ENCODE measurements at places on chromosomes 1 and 21.

- ATAC-seq = peak; percentile 67
These were observed 86.8 kb downstream of the ADGRL2 start for GRCh38 chr1:81887421-81888144.

DNA sequence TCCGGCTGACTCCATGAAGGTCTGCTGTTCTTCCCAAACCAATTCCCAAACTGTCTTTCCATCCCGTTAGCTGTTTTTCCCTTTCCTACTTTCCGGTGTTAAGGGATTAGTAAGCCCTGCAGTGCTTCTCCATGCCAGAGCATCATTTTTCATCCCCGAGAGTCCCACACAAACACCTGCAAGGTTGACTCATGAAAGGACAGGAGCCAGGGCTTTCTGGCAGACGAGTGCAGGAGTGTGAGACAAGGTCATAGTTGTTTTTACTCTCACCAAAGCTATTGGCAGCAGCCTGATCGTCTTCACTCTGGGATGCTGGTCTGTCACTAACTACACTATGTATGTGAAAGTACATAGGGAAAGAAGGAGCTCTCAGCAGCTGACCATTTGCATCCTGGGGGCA is 10.2 kb upstream of the BECN2 start:
- no peak for ATAC-seq

GRCh38 chr1:1754051-1754815 is 24.0 kb downstream of the NADK start:
- no peak for ATAC-seq

DNA sequence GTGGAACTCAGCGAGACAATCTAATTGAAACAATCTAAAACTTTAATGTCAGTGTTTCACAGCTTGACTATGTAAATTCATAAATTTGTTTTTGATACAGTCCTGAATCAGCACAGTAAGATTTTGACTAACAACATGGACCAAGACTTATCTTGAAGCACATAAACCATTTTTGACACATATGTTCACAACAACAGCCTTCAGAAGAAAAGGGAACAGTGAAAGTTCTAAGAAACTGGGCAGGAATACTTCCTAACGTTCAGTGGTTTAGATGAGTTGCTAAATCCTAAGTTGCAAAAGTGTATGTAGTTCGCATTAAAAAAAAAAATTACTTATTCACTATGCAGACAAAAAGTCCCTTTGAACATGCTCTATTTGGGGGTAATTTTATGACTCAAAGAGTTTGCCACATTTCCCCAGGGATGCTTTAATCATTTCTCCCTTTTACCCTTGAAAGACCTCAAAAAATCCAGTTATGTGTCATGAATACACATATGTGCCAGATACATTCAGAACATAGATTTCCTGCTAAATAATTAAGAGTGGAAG is 120.2 kb downstream of the MRPL39 start:
- ATAC-seq = no peak

DNA sequence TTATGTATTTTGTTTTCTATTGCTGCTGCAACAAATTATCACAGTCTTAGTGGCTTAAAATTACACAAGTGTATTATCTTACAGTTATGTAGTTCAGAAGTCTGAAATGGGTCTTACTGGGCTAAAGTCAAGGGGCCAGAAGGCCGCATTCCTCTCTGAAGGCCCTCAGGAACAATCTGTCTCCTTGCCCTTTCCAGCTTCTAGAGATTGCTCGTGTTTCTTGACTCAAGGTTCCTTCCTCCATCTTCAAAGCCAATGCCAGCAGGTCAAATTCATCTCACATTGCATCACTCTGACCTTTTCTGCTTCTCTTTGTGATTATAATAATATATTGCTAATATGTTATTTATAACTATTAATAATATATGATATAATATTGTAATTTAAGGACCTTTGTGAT is 97.1 kb downstream of the DIRAS3 start:
- ATAC-seq = no peak

DNA sequence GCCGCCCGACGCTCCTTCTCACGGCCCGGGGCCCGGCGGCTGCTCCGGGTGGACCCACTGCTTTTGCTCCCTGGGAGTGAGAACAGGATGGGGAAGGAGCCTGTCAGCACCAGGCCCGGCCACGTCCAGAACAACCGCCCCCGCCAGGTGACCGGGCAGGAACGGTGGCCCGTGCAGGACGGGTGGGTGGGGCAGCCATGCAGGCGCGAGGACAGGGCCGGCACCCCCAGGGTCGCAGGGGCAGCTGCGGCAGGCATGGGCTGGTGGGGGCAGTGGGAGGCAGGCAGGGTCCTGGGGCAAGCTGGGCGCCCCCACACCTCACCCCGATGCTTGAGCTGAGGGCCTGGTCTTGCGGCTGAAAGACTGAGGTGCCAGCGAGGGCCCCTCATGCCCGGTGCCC is 5.4 kb downstream of the TAS1R3 start:
- no peak for ATAC-seq

GRCh38 chr1:41582351-41582750 is 97.9 kb upstream of the EDN2 start:
- ATAC-seq = no peak

- no peak for ATAC-seq
These were observed 10.2 kb downstream of the PSEN2 start for GRCh38 chr1:226880372-226881287.

GRCh38 chr21:38273745-38274542 is 17.2 kb downstream of the KCNJ15 start:
- ATAC-seq = no peak

GRCh38 chr1:72397786-72398185 is 115.4 kb upstream of the NEGR1 start:
- peak; percentile 95 for ATAC-seq

DNA sequence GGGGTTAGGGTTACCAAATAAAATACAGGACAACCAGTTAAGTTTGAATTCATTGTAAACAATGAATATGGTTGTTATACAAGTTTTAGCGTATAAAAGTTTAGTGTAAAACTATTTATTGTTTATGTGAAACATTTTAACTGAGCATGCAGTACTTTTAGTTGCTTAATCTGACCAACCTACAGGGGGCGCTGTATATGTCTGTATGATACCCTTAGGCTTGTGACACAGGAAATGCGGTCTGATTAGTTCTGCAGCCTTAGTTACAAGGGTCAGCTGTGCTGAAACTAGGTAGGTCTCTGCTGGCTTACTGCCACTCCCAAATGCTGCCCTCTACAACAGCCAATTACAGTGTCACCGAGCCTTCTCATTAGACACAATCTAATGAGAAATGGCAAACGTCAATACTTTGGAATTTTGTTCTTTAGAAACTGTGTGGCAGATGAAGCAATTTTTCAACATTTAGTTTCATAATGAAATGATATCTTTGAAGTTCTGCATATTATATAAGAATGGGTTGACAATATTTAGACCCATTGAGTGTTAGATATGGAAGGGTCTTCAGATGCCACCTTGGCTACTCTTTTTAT is 56.2 kb downstream of the NTNG1 start:
- no peak for ATAC-seq

DNA sequence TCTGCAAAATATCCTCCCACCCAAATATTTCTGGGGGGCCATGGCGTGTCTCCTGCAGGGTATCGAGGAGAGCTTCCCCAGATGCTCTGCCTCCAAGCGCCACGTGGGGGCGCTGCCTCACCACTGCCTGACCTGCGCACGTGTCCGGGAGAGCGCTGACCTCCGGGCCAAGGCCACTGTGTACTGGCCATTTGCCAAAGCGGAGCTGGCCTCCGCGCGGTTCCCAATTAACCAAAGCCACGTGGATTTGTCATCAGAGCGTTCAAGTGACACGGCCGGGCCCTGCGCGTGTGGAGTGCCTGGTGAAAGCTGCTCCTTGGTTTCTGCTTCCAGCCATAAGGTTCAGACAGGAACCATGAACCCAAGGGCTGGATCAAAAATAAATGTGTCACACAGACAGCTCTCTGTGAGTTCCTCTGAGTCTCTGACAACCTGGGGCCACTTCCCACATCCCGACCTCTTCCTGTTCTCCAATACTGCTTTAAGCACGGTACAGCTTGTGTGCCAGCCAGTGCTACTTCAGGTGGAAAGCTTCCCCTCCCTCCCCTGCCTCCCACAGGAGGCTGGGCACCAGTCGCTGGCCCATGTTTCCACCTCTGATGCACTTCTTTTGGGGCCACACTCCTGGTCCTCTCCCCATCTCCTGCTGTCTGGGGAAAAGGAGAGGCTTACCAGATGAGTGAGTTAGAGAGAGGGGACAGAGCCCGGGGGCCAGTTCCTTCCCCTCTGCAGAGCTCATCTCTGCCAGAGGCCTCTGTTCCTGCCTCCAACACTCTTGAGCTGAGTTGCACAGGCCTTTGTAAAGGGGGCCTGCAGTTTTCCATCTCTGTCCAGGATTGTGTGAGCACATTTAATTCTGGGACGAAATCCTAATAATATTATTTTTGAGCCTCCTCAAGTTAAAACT is 26.1 kb downstream of the ZP4 start:
- peak; percentile 96 for ATAC-seq

GRCh38 chr1:62774971-62775595 is 8.8 kb upstream of the ATG4C start:
- ATAC-seq = no peak

DNA sequence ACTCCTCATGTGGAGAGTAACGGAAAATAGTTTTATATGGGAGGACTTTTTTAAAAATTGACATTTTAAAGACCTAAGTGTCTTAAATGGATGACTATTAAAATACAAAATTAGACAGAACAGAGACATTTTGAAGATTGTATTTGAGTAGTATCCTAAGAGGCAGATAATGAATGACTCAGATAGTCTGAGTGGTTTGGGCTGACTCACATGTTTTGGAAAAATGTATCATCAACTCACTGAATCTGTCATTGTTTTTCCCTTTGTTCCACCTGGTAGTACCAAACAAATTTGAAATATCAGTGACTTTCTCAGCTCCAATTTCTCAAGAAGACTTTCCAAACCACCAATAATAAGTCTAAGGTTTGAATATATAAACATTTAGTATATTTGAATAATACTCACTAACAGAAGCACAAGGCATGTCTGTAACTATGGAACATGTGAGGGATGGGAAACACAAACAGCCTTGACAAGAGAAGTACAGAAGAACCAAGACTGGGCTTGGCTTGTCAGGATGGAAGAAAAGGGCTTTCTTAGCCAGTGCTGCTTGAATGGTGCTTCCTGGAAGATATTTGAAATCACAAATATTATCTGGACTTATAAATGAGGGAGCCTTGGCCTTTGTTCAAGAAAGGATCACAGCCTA is 90.6 kb downstream of the SGIP1 start:
- ATAC-seq = peak; percentile 83

DNA sequence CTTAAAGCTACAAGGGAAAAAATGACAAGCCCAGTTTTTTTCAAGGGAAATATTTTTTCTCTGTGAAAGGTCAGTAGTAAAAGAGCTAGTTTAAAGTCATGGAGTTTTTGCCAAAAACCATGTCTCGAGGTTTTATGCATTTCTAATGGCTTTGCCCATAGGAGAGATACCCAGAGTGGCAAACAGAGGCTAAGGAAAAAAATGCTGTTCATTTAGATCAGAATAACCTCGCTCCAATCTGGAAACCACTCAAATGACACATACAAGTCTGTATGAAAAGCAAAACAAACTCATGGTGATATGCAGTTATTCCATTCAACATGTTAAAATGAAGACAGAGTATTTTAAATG is 36.9 kb upstream of the EDEM3 start:
- ATAC-seq = peak; percentile 13

- no peak for ATAC-seq
These were observed 38.3 kb downstream of the RNF115 start for GRCh38 chr1:145785547-145785946.

DNA sequence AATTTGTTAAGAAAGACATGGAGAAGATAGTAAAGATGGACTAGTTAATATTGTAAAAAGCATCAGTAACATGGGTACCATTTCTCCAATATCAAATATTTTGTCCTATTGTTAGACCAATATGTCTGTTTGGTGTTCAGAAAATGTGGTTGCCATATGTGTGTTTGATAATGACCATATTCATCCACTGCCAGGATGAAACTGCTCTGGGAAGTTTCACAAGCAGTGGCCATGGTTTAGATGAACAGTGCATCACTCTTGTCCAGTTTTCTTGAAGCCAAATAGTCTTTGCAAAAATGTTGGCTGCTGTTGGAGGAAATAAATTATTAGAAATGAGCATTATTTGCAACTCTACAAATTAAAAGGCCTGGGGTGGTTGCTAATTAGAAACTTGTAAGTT is 333.8 kb downstream of the NUF2 start:
- no peak for ATAC-seq

- ATAC-seq = no peak
These were observed 22.4 kb downstream of the HUNK start for GRCh38 chr21:31895077-31895835.

DNA sequence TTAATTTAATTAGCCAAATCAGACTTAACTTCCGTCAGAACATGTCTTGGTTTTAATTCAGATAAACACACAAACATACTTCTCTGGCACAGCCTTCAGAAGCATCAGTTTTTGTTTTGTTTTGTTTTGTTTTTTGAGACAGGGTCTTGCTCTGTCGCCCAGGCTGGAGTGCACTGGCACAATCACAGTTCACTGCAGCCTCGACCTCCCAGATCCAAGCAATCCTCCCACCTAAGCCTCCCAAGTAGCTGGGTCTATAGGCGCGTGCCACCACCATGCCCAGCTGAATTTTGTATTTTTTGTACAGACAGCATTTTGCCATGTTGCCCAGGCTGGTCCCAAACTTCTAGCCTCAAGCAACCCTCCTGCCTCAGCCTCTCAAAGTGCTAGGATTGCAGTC is 34.7 kb downstream of the MDM4 start:
- no peak for ATAC-seq

DNA sequence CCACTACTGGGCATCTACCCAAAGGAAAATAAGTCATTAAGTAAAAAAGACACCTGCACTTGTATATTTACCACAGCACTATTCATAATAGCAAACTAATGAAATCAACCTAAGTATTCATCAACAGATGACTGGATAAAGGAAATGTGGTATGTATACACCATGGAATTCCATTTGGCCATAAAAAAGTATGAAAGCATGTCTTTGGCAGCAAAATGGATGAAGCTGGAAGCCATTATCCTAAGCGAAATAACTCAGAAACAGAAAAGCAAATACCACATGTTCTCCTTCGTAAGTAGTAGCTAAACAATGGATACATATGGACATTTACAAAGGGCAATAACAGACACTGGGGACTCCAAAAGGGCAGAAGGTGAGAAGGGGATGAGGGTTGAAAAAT is 485.7 kb upstream of the BRINP3 start:
- no peak for ATAC-seq

GRCh38 chr1:225914947-225915346 is 9.1 kb downstream of the PYCR2 start:
- ATAC-seq = no peak

DNA sequence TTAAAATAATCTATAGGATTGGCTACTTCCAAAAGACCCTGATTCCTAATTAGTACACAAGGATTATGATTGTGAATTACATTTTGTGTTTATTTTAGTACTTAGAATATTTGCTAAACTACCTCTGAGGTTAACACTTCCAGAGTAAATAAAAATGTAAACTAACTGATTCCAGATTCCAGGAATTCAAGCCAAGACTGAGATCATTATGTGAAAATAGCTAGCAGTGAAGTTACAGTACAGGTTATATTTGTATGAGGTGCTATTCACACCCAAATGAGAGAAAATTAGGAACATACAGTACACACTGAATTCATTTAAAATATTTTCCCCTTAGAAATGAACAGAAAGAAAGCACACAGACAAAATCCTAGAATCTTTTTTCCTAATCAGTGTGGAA is 28.8 kb downstream of the TTLL7 start:
- no peak for ATAC-seq

All from SK-N-SH treated with all-trans-retinoic acid at 6 μM for 48 hours (cell line).